A549 treated with dexamethasone at 1 μM for 4 hours (cell line): ENCODE measurements at places on chromosomes 12 and 14. TPM values are rescaled to one million over a fixed set of nuclear protein-coding genes. Genes with fewer than 3 reads are reported as not detected.

The ARMH4 gene
- total RNA-seq = 0.25 to 0.71 TPM (median 0.52 TPM) in 5 replicates

The VRTN gene
- total RNA-seq = 0.08 TPM in 1 of 5 replicates, not detected in the others

The PTPRR gene
- total RNA-seq = 0.20 to 0.41 TPM (median 0.27 TPM) in 5 replicates

The SRRM4 gene
- total RNA-seq = not detected in 5 replicates

The PTPRQ gene
- 0.01 to 0.06 TPM (median 0.02 TPM) in 5 replicates for total RNA-seq

The CTSG gene
- not detected in 5 replicates for total RNA-seq

The NGB gene
- 0.05 TPM in 1 of 5 replicates, not detected in the others for total RNA-seq
